Stimulated activated CD4-positive, alpha-beta T cell treated with anti-CD3 and anti-CD28 coated beads, Interleukin-4, amount 100 ng/mL, for 24 hours (primary cell): ENCODE measurements at places on chromosomes 3 and 15.
A peak's percentile ranks its signal among the peaks of the same experiment; 100 is the strongest.

- peak; percentile 27 for DNase-seq
Measured at GRCh38 chr3:157129803-157130466, 30.0 kb downstream of the CCNL1 start.

- no peak for DNase-seq
Measured at GRCh38 chr3:128317698-128318231, 148.9 kb downstream of the DNAJB8 start.

DNA sequence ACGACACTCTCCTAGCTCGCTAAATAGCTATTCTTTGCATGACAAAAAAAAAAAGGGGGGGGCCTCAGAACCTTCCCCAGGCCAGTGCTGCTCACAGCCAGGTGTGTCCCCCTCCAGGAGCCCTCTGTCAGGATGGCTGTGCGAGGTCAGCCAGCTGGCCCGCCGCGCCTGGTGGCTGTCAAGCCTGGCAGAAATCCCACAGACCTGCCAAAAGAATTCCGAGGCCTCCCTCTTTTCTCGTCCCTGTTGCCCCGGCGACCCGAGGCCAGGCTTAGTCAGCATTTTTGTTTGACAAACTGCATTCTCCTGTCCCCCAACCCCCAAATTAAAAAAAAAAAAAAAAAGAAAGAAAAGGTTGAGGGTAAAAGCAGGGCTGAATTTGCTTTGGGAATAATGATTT lies 61.9 kb downstream of the TM4SF4 start:
- no peak for DNase-seq

DNA sequence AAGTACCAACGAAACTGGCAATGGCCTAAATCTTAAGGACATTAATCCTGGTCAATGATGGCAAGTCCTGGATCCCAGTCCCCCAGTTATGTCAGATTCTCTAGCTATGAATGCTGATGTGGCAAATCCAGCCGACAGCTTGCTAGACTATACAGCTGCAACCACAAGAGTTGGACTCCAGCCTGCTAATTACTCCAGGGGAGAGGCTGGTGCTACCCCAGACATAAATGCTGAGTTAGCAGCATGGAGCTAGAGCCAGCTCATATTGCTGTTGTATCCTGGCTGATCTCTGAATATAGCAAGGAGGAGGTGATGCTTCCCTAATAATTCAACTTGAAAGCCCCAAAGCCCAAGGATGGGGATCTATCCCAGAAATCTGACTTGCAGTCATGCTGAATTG lies 207.1 kb downstream of the LRRN1 start:
- no peak for DNase-seq

DNA sequence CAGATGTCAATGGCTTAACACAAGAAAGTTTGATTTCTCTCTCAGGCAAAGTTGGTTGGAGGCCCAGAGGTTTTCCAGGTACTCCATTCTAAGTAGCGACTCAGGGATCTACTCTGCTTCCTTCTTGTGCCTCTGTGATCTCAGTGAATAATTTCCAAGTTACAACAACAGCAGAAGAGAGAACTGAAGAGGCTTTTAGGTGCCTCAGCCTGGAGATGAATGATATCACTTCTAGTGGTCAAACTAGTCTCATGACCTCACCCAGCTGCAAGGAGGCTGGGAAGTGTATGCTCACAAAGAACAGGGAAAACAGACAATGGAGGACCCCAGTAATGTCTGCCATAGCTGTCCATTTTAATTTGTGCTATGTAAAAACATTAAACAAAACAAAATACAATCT lies 4.6 kb upstream of the PRICKLE2 start:
- no peak for DNase-seq

DNA sequence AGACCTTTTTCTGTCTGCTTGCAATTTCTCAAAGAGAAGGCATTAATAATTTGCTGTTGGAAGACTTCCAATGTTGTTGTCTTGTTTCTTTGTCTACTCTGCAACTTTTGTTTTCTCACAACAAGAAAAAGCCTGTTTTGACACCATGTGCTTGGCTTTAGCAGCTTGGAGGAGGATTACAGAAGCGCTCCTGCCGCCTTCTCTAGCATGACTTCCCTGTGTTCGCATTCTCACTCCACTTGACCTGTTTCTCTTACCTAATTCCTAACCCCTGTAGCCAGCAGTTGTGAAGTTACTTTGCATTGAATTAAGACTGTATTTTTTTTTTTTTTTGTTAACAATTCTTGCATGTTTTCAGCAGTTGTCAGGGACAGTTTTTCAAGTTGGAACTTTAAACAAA lies 235.3 kb upstream of the GOLIM4 start:
- DNase-seq = no peak

DNA sequence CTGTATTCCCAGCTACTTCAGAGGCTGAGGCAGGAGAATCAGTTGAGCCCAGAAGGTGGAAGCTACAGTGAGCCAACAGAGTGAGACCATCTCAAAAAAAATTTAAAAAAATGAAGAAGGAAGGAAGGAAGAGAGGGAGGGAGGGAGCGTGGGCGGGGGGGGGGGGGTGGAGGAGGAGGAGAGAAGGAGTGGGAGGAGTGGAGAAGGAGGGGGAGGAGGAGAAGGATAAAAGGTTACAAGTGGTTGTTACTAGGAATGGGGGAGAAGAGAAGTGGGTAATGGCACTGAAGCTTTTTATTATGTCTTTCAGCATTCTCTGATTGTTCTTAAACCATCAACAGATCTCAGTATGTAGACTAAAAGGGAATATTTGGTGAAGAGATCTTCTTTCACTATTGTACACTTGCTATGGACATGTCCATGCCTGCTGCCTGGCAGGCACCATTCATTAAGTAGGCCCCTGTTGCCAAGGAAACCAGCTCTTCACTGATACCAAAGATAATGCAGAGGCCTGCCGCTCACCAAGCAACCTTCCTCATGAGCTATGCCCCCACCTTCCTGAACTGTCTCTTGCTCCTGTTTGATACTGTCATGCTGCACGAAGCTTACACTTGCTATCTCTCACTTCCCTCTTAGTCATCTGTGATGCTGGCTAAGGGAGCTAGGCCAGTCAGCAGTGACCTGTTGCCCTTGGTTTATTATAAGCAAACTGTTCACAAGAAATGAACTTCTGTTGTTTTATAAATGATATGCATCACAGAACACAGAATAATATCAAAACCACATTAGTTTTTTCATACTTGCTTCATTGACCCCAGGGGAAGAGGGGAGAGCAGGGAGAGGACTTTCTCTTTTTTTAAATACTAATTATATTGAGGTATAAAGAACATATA lies 23.1 kb downstream of the EPM2AIP1 start:
- peak; percentile 48 for DNase-seq

DNA sequence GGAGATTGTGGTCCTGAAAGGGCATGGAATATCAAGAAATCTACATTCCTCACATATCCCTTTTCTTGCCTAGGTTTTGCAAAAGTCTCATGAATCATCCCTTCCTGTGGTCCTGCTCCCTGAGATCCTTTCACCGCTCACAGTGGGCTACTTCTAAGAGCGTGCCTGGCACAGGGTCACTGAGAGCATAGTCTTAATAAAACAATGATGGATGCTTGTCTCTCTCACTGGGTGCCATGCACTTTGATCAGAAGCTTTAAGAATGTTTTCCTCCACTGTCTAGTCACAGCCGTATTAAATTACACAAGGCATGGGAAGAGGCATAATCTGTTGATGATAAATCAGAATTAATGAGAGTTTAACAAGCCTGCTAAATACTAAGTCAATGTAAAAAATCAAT lies 269.7 kb upstream of the ATP10A start:
- no peak for DNase-seq

- DNase-seq = no peak
Measured at GRCh38 chr3:60399861-60400845, 851.1 kb downstream of the FHIT start.

DNA sequence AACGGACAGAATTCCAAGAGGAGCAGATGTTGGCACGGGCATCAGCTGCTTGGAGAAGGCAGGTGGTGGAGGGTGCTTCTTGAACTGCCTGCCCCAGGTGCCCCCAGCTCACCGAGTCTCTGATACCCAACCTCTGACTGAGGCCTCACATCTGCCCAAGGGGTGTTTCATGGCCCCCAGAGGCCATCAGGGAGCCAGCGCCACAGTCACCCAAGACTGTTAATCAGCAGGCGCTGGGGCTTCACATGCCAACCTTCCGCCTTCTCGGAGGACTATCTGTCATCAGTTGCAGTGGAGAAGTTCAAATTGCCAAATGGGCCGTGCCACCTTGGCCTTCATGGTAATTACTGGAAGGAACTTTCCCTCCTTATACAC lies 61.9 kb upstream of the SLC6A1 start:
- DNase-seq = no peak

DNA sequence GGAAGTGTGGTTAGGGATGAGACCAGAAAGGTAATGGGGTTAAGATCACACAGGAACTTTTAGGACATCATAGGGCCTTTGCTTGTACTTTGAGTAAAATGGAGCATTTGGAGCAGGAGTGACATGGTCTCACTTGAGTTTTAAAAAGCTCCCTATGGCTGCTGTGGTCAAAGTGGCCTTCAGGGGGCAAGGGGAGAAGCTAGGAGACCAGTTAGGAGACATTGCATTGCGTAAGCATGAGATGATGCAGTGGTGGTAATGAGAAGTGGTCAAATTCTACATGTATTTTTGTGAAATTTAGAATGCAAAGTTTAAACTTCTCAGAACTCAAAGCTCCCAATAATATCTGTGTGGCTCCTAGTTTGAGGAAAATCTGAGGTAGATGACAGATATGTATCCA lies 27.9 kb downstream of the MED12L start:
- DNase-seq = no peak

DNA sequence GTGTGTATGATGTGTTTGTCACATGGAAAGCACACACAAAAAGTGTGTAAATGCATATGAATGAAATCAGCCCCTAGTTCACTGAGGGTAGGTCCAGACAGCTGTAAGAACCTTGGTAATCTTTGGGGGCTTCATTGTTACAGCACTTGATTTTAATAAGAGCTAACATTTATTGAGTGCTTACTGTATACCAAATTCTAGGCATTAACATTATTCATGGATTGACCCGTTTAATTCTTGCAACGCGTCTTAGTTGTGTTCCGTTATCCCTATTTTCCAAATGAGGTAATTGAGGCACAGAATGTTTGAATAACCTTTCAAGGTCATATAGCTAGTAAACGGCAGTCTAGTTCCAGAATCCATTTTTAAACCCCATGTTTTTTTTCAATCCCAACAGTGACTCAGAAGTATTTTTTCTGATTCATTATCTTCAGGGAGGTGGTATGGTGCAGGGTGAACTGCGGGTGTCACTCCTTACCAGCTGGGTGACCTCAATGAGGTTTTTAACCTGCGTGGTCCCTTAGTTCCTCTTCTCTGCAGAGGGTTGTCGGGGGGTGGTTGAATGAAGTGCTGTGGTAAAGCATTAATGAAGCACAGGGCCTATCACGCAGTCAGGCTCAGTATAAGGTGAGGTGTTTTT lies 14.2 kb downstream of the RAB8B start:
- peak; percentile 52 for DNase-seq

DNA sequence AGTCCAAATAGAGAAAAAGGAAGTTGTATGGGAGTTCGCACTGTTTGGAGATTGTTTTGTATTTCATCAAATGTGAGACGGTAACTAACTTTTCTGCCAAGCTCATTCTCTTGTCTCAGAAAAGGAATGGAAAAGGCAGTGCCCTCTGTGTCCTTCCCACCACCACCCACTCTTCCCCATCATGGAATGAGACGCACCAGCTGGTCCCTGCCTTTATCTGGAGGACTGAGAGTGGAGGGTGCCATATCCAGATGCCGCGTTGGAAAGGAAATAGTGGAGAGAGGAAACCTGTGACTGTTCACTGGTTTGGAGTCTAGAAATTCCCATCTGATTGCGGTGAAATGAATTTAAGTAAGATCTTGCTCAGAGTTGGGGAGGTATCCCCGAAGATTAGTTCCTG lies 3.7 kb upstream of the CCK start:
- no peak for DNase-seq

- no peak for DNase-seq
Measured at GRCh38 chr3:154194877-154195276, 73.7 kb downstream of the ARHGEF26 start.

GRCh38 chr3:150727653-150728502 lies 24.2 kb upstream of the ERICH6 start:
- no peak for DNase-seq

DNA sequence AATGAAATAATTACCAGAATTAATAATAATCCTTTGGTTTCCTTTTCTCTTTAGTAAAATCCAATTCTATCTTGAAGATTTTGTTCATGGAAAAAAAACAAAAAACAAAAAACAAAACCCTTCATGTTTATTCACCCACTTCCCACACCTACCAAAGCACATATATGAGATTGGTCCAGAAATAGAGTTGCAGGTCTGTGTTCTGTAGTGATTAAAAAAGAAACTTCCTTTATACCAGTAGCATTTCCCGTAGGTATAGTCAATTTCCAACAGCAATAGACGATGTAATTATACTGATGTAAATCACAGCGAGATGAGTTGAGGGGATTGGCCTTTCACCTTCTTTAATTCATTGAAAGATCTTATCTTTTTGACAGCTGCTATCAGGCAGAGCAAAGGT lies 194.6 kb downstream of the SOX2 start:
- no peak for DNase-seq

- no peak for DNase-seq
Measured at GRCh38 chr3:186137051-186137685, 28.3 kb upstream of the ETV5 start.

DNA sequence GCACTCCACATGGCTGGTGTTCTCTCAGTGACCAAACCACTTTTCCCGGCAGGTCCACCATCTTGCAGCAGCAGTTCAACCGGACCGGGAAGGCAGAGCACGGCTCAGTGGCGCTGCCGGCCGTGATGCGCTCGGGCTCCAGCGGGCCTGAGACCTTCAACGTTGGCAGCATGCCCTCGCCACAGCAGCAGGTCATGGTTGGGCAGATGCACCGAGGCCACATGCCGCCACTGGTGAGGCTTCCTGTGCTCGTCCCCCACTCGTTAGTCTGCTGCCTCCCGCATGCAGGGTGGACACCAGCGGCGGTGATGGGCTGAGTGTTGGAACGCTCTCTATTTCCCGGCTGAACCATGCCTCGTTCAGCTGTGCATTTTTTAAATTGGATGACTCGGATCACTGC lies 344.9 kb upstream of the TPM1 start:
- DNase-seq = no peak

- DNase-seq = no peak
Measured at GRCh38 chr3:77489216-77489615, 449.3 kb downstream of the ROBO2 start.

DNA sequence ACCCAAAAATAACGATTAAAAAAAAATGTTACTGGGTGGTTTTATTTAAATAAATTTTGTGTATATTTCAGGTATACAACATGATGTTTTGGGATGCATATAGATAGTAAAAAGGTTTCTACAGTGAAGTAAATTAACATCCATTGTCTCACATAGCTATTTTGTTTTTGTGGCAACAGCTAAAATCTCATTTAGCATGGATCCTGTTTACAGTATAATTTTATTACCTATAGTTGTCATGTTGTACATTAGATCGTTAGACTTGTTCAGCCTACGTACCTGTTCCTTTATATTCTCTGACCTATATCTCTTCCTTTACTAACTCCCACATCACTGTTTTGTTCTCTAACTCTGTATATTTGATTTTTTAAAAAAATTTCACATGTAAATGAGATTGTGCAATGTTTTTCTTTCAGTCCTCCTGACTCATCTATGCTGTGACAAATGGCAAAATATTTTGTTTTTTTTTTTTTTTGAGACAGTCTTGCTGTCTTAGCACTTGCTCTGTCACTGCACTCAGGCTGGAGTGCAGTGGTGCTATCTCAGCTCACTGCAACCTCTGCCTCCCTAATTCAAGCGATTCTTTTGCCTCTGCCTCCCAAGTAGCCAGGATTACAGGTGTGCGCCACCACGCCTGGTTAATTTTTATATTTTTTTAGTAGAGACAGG lies 45.6 kb downstream of the OIP5 start:
- DNase-seq = no peak
